ENCODE measurements at places on chromosomes 2 and 18.

GRCh38 chr2:199405241-199405640, 52.5 kb downstream of the SATB2 start:
- no peak for DNase-seq

DNA sequence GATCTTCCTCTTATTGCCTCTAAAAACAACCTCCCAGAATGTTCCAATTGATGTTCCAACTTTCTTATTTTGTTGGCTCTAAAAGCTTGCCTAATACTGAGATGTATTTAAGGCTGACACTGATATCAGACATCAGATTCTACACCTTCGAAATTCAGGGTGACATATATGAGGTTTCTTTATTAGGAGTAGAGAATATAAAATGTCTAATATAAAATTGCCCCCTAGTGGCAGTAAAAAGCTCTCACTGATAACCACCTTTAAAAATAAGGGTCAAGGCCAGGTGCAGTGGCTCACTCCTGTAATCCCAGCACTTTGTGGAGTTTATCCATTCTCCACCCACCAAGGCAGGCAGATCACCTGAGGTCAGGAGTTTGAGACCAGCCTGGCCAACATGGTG, 789.7 kb upstream of the SLC39A10 start:
- no peak for DNase-seq

DNA sequence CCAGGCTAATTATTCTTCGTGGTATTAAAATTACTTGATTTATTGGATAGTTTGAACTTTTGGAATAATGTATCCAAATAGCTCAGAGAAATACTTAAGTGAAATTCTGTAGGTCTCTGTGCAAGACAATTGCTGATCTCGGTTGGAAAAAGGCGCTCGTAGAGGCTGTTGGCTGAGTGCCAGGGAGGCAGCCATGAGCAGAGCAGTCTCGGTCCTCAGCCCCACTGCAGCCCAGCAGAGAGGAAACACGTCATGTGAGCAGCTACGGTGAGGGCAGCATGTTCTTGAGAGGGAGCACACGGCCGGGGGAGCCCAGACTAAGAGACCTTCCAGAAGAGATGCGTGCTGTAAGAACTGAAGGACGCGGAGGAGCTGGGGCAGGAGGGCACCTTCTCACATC, 42.5 kb downstream of the DCDC2C start:
- no peak for DNase-seq

- DNase-seq: no peak
Measured at GRCh38 chr2:237552908-237553307, 13.5 kb upstream of the PRLH start.

DNA sequence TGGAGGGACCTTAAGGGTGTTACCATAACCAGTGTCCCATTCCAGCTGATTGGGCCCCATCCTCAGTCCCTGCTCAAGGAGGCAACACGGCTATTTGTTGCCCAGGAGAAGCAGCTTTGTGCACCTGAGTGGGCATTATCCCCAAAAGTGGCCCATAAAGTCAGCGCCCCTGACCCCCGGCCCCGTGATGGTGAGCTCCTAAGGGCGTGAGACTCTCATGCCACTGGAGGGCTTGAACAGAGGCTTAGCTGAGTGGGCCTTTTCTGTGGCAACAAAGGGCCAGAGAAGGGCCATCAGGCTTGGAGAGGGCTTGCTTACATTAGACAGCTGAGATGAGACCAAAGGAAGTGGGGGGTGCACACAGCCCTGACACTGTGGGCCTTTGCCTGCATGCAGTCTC, 99.2 kb upstream of the RAB6C start:
- no peak for DNase-seq

Measured in stimulated activated CD4-positive, alpha-beta T cell treated with anti-CD3 and anti-CD28 coated beads, Interleukin-1b, Interleukin-23, amount 100 ng/mL, for 48 hours (primary cell).